ENCODE measurements at places on chromosomes 11 and 22.

DNA sequence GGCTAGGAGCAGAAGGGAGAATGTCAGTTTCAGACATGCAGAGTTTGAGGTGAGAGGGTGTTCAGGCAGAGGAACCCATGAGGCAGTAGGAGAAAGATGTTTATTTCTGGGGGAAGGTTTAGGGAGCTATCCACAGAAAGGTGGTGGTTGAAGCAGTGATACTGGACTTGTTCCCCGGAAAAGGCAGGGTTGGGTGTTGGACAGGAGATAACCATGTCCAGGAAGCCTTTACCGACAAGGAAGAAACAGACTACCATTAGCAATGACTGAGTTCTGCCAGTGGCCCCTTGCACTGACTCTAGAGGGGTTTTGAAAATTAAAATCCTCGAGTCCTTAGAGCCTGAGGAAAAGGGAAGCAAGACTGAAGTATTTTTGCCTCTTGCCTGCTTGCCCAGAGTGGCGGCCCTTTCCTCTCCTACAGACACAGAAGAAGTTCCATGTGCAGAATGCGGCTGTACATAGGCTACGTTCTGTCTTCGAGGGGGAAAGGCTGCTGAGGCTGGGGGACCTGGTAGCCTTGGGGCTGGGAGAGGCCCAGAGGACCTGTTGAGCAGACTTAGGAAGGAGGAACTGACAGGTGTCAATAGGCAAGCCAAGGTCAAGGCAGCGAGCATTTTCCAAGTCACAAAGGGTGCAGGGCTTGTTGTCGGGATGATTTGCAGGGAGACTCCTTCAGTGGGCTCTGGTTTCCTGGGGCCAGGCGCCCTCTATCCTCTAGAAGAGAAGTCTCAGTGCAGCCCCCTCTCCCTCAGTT, 146.7 kb downstream of the LDLRAD3 start:
- no peak for DNase-seq

DNA sequence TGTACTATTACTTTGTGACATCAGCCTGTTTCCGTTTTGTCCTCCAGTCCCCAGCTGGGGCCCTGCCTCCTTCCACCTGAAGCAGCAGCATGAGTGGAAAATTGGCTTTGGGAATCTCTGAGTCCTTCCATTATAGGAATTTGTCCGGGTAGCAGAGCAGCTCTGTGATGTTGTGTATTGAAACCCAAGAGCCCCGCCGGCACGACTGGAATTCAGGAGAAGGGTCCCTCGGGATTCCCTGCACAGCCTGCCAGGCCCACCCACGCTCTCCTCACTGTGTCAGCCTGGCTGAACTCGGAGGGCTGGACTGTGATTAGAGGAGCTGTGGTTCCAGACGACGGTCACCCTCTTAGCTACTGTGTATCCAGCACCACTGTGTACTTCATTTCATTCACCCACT, 18.8 kb upstream of the TSPAN18 start:
- DNase-seq = peak; percentile 29

DNA sequence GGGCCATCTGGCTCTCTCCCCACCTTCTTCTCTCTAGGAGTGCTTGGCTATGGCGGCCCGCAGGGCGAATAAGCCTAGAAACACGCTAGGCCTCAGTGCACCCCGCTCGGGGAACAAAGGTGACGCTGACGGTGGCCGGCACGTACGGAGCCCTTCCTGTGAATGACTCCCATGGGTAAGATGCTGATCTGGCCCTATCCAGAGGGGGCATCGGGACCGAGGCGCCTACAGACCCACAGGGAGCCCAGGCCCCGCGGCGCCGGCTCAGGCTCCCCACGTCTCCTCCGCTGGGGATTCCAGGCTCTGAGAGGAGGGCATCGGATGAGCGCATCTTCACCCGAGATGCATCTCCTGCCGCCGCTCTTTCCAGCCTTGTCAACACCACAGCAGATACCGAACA, 31.4 kb upstream of the TESMIN start:
- no peak for DNase-seq

DNA sequence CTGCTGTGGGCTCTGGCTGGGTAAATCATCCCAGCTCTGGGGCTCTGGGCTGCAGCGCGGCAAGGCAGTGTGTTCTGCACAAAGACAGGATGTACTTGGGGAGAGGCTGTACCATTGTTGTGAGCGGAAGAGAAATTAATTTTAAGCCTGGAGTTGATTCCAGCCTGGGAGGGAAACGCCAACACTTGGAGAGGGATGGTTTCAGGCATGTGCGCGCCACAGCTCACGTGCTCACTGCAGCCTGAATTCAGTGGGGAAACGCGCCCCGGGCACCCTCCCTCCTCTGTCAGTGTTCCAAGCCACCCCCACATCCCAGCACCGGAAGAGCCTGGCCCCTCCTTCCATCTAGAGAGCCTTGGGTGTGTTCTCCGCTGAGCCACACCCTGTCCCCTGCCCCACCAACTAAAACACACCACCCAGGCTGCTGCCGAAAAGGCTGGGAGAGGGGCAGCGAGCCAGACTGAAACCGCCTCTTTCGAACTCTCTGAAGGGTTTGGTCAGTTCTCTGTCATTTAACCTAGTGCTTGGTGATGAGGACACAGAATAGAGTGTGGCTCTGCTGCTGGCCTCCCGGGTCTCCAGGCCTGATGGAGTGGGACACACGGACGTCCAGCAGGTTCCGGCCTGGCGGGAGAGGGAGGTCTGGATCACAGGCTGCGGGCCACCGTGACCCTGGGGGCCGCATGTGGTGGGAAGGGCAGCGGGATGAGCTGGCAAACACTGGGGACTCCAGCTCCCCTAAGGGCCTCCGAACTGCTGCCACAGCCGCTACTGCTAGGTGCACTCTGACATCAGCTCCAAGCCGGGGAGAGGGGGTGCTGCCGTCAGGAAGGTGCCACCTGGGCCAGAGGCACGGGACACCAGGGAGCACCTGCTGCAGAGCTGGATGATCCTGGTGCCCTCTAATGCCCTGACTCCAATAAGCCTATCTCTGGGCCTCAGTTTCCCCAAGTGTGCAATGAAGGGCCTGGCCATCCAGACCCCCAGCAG, 230.8 kb downstream of the CTTN start:
- DNase-seq = peak; percentile 9

Measured in fibroblast of the aortic adventitia (primary cell).